ENCODE measurements at places on chromosomes 16 and 17. TPM values are rescaled to one million over a fixed set of nuclear protein-coding genes. Genes with fewer than 3 reads are reported as not detected.

DNA sequence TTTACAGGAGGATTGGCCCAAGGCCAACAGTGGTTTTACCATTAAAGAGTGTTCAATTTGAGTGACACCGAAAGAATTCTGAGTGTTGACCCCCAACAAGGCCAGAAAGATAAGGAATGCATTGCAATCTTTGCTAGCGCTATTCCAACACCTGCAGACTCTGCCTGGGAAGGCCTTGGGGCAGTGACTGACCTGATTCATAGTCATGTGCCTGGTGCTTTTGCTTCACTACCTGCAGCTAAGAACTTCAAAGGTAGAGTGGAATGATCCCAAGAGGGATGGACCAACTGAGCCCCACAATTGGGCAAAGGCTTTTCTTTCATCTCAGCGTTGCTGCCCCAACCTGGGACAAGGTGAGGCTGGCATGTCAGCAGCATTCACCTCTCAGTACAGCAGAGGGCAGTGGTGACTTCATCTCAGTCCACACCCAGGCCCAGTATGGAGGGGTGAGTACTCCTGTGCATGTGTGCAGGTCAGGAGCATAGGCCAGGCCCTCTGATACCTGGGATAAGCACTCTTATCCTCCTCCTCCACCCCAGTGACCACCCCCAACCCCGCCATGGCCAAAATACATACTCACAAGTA lies 149.6 kb upstream of the GNAO1 start:
- no peak for DNase-seq

DNA sequence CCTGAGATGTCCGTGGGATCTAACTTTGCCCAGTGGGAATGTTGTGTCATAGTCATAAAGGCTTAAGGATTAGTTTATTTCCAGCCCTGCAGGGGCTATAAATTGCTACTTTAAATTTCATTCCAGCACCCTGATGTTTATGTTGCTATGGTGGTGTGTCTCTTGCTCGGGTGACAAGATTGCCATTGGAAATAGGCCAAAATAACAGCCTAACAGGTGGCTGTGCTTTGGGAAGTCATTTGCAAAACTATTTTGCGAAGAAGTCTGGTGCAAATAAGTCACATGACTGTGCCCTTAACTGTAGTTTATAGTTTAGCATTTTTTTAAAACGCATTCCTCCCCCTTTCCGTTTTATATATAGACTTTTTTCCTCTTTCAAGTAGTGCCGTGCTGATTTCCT lies 23.1 kb downstream of the PITPNC1 start:
- no peak for DNase-seq

- no peak for DNase-seq
These were observed 2.7 kb downstream of the NUFIP2 start for GRCh38 chr17:29291163-29291752.

GRCh38 chr16:51545951-51546350 lies 394.9 kb upstream of the SALL1 start:
- DNase-seq = no peak

GRCh38 chr17:81306491-81306890 lies 11.4 kb upstream of the SLC38A10 start:
- no peak for DNase-seq

DNA sequence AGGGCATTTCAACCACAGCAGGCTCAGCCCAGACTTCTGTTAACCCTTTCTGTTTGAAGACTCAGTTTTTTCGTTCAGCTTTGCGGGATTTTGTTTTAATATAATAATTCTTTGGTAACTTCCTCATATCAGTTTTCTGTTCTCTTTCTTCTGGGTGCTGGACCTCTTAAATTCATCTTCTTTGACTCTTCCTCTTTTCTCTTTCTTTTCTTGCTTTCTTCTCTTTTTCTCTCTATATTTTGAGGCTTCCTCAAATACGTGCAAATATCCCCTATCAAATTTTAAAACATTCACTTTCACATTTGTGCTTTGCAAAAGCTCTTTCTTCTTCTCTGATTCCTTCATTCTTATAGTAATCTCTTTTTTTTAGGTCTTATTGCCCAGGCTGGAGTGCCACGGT lies 136.3 kb downstream of the HS3ST3B1 start:
- no peak for DNase-seq

- no peak for DNase-seq
These were observed 92.0 kb upstream of the CCL2 start for GRCh38 chr17:34163123-34163522.

DNA sequence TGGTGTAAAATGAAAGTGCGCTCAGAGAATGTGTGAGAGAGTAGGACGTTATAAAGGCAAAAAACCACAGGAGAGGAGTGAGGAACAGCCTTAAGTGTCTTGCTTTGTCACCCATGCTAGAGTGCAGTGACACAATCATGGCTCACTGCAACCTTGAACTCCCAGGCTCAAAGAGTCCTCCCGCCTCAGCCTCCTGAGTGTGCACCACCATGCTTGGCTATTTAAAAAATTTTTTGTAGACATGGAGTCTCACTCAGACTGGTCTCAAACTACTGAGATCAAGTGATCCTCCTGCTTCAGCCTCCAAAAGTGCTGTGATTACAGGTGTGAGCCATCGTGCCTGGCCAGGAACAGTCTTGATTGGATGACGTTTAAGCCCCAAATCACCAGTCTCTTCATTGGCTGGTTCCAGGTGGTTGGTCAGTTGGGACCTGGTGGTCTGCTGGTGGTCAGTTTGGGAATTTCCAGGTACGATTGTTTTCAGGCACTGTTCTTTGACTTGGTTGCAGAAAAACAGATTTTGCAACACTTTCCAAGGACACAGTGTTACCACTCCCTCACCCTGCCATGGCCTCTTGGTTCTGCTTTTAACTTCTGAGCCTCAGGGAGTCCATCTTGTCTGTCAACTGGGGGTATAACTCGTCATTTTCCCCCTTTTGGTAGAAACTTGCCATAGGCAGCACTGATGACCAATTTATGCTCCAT lies 21.2 kb downstream of the DHODH start:
- no peak for DNase-seq

Gene KIAA0513
- total RNA-seq = 12.6 TPM

Gene CLDN7
- not detected for total RNA-seq

Gene CDH11
- total RNA-seq = 51.6 TPM

Measured in right atrium auricular region (tissue), 2 donors.